ENCODE measurements at places on chromosomes 5 and 9.

DNA sequence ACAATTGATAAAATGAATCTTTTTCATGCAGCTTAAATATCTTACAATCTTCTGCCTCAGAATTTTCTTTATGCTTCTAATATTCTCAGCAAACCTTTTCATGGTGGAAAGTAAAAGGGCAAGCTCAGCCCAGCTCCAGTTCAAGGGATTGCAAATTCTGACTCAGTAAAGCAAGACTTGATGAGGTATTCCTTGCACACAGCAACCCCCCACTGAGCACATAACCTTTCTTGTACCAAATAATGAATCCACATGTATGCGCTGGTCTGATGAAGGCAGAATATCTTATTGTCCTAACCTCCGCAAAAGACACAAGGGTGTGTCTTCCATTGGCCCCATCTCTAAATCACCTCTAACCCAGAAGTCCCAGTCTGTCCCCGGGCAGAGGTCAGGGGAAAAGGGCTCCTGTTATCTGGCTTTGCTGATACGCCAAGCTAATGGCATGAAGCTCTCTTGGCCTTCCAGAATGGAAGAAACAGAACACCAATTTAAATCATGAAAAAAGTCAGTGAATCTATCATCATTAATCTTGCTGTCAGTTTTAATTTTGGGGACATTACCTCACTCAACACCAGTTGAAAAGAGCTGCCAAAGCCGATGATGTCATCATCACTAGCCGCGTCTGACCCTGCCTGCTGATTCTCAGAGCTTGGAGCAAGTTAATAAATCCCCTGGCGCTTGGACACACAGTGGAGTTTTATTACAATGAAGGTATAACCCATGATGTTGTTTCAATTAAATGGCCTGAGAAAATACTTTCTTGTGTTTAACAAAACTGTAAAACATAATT lies 592.5 kb upstream of the CLINT1 start:
- no peak for DNase-seq

GRCh38 chr5:142015781-142016533 lies 3.1 kb upstream of the GNPDA1 start:
- peak; percentile 28 for DNase-seq

- DNase-seq = no peak
These were observed 40.5 kb downstream of the C9orf50 start for GRCh38 chr9:129580211-129580915.

DNA sequence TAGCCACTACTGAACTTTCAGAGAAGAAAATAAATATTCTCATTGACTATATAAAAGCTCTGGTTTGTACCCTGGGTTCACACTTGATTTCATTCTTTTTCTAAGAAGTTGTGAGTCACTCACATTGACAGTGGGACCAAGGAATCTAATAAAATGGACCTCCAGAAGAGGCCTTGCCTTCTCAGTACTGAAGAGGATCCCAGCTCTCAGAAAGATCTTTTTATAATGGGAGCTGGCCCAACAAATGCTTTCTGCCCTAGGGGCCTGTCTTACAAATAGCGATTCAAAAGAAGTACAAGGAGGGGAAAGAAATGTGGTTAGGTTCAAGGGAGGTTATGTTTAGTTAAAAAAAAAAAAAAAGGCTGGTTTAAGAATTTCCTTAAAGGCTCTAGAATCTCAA lies 237.9 kb downstream of the ISL1 start:
- no peak for DNase-seq

DNA sequence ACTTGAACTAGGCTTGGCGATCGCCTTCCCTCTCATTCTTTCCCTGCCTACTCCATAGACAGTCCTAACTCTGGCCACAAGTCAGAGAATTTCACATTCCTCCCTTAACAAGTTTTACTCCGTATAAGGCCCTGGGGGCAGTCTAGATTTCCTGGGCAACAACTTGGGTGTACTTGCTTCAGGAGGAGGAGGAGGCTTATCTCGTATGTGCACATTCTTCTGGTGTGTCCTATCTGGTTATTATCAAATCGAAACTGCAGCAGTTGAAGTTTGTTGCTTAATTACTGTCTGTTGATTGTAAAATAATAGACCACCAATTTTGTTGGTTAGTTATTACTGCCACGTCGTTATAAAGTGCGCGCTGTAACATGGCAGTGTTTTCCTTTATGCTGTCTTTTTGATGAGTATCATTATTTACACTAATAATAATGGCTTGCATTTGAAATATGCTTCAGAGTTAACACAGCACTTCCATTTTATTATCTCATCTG lies 42.0 kb downstream of the PIP5K1B start:
- DNase-seq = no peak

- DNase-seq = no peak
These were observed 33.4 kb upstream of the FIBCD1 start for GRCh38 chr9:130972277-130972956.

GRCh38 chr9:133892193-133892920 lies 99.8 kb downstream of the VAV2 start:
- no peak for DNase-seq

DNA sequence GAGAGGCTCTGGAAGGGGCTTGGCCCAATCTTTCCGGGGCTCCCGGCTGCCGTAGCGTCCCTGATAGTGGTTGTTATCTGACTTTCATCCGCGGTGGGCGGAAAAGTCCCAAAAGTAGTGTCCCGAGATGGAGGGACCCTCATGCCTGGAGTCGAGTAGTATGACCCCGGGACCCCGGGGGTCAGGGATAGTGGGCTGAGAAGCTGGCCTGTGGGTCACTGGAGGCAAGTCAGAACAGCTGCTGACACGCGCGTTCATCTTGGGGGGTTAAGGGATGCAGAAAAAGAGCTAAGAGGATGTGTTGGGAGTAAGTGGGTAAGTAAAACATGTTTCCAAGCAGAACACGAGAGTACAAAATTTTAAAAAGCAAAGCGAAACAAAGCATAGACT lies 123.4 kb downstream of the TMEM161B start:
- no peak for DNase-seq

DNA sequence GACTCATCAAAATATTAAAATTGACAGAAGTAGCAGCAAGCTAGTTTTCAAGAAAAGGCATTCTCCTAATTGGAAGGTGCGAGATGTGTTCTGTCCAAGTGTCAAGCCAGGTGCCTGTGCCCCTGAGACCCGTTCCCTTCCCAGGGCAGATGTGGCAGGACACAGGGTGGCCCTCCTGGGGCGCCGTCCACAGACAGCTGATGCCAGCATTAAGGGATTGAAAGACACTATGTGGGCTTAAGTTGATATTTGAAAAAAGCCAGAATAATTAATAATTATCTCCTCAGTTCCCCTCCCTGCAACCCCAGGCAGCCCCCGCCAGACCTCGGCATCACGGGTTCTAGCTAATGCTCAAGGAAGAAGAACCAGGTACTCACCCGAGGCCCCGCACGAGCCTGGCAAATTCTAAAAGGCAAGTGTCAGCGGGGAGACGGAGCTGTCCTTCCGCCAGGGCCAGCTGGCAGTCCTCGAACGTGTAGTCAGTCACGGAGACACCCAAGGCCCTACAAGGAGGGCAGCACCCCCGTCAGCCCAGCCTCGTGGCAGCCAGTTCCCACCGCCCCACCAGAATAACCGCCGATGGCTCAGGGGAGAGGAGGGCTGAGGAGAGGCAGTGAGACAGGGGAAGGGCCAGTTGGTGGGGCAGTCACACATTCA lies 29.1 kb upstream of the SLC6A3 start:
- DNase-seq = no peak
